ENCODE measurements at places on chromosomes 5 and 9.
A peak's percentile ranks its signal among the peaks of the same experiment; 100 is the strongest.

- no peak for DNase-seq
Observed at GRCh38 chr5:170631466-170632195, 127.8 kb downstream of the KCNIP1 start.

- no peak for DNase-seq
Observed at GRCh38 chr9:34927061-34927460, 31.0 kb upstream of the PHF24 start.

DNA sequence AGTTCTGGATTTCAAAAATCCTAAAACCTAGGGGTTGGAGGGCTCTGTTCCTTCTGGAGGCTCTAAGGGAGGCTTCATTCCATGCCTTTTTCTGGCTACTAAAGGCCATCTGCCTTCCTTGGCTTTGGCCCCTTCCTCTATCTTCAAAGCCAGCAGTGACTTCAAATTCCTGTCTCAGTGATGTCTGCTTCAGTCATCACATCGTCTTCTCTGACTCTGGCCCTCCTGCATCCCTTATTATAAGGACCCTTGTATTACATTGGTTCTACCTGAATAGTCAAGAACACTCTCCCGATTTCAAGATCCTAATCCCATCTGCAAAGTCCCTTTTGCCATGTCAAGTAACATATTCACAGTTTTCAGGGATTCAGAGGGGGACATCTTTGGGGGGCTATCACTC, 60.3 kb downstream of the GNA14 start:
- DNase-seq = no peak

DNA sequence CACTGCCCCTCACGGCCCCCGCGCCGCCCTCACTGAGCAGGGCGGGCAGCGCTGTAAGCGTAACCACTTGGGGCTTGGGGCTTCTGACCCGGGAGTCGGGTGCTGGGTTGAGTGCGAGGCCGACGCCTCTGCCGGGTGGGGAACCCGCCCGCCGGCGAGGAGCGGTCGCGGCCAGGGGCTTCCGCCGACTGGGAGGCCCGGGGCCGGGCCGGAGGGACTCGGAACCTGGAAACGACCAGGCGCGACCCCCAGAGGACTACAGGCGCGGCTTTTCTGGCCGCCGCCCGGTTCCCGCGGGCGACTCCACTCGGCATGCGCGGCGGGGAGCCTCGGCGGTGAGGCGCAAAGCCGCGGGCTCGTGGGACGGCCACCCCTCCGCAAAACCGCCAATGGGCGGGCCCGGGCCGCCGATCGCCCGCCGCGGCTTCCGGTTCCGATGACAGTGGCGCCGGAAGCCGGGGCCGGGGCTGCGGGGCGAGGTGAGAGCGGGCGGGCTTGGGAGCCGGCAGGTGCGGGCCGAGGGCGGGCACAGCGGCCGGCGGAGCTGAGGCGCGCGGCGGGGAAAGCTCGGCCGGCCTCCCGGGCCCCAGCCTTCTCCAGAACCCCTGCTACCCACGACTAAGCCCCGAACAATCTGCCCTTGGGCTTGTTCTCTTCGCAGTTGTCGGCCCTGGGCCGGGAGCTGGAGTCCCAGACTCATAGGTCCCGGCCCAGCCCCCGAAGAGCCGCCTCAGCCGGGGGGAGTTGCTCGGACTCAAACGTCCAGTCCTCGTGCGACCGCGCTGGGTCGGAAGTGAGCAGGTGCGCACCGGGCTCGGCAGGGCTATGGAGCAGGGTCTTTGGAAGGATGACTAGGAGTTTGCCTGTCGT, at the start of gene RMND5B:
Gene RMND5B (plus strand): TSS at position 439 of the 870 bp plus-strand sequence. CDS start 7,106 bp downstream, outside the sequence.
- DNase-seq = peak; percentile 87
